Caki2 (cell line): ENCODE measurements at places on chromosomes 11 and 22. TPM values are rescaled to one million over a fixed set of nuclear protein-coding genes. Genes with fewer than 3 reads are reported as not detected.

Gene ELFN2
- 10.2 and 12.9 TPM in 2 replicates for total RNA-seq

Gene TRAF6
- total RNA-seq, result 0.52 and 0.84 TPM in 2 replicates

Gene PRRG4
- total RNA-seq, result 2.3 and 2.6 TPM in 2 replicates

Gene HTATIP2
- 271 and 297 TPM in 2 replicates for total RNA-seq

Gene OR2AG2
- not detected in 2 replicates for total RNA-seq

Gene MN1
- 3.1 and 5.2 TPM in 2 replicates for total RNA-seq

Gene SAA4
- not detected in 2 replicates for total RNA-seq

Gene PRG3
- not detected in 2 replicates for total RNA-seq
